ENCODE measurements at places on chromosomes 16 and 17.

- DNase-seq = peak; percentile 25
Measured at GRCh38 chr16:3508736-3509135, 7.9 kb downstream of the CLUAP1 start.

DNA sequence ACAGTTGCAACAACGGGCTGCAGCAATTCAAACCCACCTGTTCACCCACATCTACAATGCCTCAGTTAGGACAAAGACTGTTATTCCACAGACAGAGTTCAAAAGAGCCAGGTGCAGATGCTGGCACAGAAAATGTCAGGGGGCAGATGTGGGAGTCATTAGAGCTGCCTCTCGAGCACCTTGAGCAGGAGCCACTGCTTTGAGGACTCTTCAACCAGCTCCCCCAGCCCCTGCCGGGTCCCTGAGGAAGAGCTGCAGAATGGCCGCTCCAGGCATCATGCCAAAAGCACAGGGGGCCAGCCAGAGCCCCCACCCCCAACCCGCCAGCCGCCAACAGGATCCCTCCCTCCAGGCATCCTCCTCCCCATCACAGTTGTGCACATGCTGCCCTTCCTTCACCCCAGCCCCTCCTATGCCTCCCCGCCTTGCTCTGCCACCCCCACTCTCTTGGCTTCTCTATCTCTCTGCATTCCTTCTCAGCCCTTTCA lies 20.8 kb downstream of the C17orf67 start:
- DNase-seq = no peak

- DNase-seq = no peak
Measured at GRCh38 chr17:50148226-50149090, 2.0 kb downstream of the PPP1R9B start.

DNA sequence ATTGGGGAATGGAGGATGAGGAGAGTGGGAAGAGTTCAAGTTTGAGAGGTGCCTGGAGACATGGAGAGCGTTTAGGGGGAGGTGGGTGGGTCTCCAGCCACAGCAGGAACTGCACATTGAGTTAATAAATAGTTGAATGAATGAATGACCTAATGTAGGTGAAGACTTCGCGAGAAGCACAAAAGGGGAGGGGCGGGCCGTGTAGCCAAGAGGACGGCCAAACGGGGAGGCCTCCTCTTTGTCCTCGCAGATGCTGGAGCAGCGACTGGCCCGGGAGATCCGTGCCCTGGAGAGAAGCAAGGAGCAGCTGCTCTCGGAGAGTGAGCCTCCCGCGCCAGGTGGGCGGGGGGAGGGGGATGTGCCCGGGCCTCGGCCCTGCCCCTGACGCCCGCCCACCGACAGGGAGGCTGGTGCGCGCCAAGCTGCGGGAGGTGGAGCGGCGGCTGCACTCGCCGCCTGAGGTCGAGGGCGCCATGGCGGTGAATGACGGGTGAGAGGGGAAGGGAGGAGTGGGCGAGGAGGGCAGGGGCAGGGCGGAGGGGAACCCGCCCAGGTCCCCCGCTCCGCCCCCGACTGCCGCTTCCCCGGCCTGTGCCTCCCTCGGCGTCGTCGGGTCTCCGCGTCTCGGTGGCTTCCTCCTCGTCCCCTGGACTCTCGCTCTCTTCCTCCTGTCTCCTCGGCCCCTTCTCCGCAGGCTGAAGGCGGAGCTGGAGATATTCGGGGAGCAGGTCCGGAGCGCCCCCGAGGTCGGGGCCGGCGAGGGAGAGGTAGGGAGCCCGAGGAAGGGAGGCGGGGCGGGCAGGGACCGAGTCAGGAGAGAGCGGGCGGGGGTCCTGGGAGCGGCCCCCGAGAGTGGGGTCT lies 12.9 kb downstream of the SYCE1L start:
- no peak for DNase-seq

DNA sequence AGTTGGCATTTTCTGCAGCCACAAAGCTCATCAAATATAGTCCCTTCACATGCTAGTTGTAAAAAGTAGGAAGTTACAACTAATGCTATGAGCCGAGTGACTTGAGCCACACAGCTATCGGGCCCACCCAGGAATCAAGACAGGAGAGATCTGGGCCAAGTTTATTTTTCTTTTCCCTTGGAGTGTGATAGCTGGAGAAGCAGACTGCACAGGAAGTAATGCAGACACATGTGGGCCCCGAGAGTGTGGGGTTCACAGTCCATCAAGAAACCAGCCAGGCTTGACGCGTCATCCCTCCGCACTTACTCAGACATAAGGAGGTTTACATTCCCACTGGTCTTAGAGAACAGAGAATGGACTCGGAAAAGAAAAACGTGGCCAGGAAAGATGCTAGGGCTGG lies 403.1 kb upstream of the CDH11 start:
- DNase-seq = no peak

DNA sequence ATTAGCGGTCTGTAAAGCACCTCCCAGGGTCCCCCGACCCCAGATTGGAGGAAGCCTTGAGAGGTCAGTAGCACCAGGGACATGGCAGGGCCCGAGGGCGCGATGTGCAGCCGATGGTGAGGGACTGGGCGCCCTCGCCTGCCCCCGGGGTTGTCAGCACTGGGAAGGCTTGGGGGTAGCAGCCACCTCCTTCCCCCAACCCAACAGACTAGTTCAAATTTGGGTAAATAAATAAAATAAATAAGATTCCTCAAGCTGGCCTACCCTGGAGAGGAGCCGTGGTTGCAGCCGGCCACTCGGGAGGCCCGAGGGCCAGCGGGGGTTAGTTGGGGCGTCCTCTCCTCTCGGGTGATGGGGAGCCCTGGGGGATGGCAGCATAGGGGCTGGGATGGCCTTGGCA lies 1.5 kb downstream of the C16orf92 start:
- DNase-seq = no peak

DNA sequence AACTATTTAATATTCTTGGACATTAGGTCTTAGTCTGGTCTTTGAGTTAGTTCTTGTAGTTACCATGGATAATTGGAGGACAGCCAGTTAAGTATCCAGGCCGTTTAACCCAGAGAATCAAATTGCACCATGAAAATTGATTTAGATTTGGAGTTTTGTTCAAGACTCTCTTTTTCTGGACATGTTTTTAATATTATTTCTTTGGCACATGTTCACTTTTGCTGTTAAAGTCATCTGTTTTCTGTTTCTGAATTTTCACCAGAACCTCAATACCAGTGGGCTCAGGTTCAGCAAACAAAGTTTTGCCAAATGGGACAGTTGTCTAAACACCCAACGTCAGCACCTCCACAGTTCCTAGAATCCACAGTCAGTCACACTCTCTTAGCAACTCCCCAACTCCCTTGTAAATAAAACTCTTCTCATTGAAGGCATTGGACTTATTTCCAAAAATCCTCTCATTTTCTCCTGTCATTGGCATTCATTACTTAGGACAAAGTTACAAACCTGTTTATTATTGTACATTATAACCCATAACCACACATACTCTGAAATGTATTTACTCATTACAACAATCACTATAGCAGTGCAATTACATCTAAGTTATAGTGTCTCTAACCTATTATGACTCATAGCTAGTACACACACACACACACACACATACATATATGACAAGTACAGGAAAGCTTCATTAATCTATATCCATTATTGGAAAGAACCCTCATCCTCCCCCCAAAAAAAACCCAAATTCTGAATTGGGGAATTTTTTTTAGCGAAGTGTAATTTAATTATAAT lies 33.5 kb upstream of the DNAH9 start:
- DNase-seq = no peak

DNA sequence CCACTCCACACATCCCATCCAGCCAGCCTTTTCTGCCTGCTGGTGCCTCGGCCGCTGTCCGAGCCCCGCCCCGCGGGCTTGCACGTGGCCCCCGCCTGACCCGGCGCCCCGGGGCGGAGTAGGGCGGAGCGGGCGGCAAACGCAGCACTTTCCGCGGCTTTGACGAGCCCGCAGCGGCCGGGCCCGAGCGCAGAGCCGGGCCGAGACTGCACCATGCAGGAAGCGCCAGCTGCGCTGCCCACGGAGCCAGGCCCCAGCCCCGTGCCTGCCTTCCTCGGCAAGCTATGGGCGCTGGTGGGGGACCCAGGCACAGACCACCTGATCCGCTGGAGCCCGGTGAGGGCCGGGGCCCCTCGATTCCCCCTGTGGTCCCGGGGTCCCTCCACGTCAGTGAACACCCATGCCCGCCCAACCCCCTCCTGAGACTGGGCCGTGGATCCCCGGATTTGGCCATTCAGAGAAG lies at the start of gene HSF4:
TSS of gene HSF4 (plus strand) at position 147 of the 463 bp plus-strand sequence. CDS start at position 214, 67 bp downstream.
- DNase-seq = no peak

DNA sequence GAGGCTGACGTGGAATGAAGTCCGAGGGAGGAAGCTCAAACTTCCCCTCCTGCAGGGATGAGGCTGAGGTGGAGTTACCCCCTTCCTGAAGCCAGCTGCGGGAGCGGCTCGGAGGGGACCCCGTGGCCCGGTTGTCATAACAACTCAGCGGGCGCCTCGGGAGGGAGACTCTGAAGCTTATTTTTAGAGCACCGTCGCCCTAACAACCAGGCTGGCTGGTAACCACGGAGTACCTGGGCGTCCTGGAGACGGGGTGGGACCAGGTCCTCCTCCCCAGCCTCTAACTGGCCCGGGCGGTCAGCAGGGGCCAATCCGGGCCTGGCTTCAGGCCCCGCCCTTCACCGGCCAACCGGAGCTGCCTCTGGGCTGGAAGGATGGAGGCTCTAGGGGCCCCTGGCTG lies 27.7 kb downstream of the NECAB2 start:
- no peak for DNase-seq

DNA sequence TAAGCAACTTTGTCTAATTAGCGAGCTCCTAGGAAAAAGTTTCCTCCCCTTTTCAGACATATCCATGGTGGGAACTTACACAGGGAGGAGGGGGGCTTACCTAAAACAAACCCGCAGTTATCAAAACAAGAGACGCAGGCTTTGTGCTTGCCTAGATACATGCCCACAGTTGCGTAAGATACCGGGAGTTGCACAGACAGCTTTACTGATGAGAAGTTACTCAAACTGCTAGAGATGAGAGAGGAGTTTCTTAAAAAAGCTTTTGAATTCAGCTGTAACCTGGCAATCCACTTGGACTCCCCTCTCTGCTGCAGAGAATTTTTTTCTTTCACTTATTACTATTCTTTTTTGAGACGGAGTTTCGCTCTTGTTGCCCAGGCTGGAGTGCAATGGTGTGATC lies 6.8 kb upstream of the ZP2 start:
- DNase-seq = no peak

- peak; percentile 78 for DNase-seq
Measured at GRCh38 chr17:74842599-74843351, 16.9 kb downstream of the GRIN2C start.

DNA sequence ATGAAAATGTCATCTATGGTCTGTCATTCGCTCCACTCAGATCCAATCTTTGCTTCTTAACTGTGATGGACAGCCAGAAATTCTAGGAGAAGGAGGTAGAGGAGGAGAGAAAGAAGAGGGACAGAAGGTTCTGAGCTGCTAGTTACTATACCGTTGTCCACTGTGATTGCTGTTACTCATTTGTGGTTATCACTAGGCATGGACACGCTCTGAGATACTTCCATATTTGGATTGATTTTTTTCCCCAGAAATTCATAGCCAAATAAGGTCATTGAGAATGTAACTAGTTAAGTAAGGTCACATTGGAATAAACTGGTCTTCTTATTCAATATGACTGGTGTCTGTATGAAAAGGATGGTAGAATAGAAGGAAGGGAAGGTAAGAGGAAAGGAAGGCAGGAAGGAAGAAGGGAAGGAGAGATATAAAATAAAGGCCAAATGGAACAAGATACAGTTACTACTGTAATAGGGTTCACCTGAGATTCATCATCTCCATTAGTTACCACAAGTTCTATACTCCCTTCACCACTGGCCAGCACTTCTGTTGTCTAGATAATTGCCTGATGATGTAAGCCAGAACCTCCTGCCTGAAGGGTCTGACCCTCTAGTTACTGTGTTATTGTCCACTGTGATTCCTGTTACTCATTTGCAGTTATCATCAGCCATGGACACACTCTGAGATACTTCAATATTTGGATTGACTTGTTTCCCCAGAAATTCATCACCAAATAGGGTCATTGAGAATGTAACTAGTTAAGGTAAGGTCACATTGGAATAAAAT lies 2.9 kb downstream of the KRTAP9-7 start:
- no peak for DNase-seq

GRCh38 chr16:70432356-70432722 lies 6.6 kb downstream of the ST3GAL2 start:
- no peak for DNase-seq

DNA sequence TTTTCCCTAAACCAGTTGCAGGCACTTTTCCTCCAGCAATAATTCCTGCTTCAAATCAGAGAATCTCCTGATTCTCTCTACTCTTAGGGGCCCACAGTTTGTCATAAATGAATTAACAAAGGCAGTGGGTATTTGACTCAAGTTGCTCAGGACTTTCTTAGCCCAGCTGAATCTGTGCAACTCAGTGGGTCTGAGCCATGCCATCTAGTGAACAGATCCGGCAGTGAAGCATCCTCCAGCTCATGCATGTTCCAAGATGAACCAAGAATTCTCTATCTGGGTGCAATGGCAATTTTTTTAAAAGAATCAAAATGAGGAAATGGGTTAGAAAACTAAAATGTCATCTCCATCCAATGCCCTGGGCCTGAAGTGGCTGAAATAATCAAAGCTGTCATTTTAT lies 575.2 kb upstream of the CDH11 start:
- DNase-seq = no peak

DNA sequence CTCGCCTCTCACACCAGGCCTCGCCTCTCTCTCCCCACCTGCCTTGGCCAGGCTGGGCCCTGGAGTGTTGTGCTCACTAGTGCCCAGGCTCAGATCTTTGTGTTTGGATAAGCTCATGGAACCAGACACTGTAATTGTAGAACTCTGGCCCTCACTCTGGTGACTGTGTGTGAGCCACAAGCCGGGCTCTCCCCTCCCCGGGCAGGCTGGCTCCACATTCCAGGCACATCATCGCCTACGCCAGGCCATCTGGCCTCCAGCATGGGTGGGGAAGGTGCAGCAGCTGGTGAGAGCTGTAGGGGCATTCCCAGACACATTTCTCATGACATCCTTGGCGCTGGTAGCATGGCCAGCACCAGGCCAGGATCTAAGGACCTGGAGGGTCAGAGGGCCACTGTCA lies 202.3 kb downstream of the RAB11FIP4 start:
- no peak for DNase-seq

DNA sequence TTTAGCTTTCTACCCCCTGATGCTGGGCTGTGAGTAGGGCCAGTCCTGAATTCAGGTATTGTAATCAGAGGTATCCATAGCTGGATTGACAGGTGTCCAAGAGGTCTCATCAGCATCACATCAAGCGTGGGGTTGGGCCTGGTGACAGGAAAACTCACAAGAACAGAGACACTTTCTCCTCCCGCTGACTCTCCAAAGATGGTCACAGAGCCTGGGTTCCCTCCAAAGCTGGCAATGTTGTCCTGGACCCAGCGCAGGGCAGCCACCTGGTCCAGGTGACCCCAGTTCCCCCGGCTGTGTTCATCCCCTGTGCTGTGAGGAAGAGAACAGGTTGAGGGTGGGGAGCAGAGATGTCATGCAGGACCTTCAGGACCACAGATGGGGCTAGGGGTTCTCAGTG lies 11.7 kb downstream of the CES1 start:
- no peak for DNase-seq

GRCh38 chr17:72684405-72685020 lies 408.0 kb downstream of the SLC39A11 start:
- no peak for DNase-seq
